ENCODE measurements at places on chromosomes 7 and 10.

- peak; percentile 79 for DNase-seq
These were observed 92.4 kb upstream of the JCAD start for GRCh38 chr10:30151581-30152389.

DNA sequence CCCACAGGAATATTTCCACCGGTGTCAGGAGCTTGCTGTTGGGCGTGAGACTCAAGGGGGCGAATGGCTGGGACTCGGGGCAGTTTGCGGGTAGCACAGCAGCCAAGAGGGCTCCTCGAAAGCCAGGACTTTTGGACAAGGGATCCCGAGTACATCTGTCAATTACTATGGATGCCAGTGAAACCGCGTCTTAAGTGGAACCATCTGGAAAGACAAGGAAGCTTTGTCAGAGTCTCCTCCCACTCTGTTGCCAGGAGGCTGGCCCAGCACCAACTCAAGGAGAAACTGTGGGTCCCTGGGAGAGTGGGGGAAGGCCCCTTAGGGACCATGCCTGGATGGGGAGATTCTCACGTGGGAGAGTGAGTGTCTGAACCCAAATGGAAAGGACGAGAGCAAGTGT, 57.1 kb downstream of the C10orf143 start:
- peak; percentile 51 for DNase-seq

GRCh38 chr7:55593172-55593514, 20.8 kb upstream of the VOPP1 start:
- DNase-seq = no peak

DNA sequence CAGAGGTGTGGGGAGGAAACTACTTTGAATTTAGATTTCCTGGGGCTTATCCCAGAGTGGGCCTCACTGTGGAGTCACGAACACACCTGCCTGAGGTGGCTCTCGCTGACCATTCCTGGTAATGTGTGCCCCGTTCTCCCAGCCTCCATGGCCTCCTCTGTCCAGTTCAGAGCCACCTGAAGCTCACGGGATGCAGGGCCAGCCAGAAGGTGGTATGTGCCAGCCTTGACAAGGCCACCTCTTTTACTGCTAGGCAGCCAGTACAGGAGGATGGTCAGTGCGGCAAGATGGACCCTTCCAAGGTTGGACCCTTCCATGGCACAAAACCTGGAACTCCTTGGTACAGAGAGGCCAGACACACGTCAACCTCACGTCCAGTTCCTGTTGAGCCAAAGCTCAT, 210.3 kb downstream of the DNAJB6 start:
- DNase-seq = no peak

DNA sequence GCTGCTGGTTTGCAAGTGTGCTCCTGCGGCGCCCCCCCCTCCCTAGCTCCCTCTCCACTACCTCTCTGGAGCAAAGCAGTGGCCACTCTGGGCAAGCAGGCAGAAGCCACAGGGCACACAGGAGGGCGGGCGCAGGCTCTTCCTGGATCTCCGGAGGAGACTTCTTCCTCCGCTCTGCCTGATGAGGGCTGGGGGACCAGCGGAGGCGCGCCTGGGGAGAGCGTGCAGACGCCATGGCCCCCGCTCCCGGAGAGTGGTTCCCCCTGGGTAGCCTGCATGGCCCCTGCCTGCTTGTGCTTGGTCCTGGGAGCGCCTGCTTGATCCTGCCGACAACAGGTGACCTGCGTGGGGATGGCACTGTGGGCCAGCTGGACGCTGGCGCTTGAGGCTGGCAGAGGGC, 29.0 kb downstream of the ANKMY2 start:
- no peak for DNase-seq

DNA sequence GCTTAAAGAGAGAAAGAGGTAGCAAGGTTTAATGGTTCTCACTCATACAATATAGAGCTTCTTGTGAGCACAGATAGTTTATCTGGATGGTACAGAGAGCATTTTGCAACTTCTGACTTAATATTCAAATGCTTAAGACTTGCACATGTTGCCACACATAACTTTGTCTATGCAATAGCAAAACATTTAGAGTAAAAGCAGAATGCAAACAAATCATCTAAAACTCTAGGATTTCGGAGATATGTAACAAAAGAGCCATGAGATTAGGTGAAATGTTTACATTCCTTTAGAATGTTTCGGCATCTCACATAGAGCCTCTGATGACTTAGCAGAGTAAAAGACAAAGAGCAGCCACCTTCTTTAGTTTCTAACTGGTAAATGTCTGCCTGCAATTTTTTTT, 717.1 kb upstream of the LRRN3 start:
- no peak for DNase-seq

GRCh38 chr7:104653825-104654401, 325.5 kb downstream of the LHFPL3 start:
- DNase-seq = no peak

GRCh38 chr7:134660961-134661376, 14.3 kb downstream of the BPGM start:
- peak; percentile 92 for DNase-seq

GRCh38 chr10:96025566-96025965, 17.8 kb upstream of the CCNJ start:
- no peak for DNase-seq

GRCh38 chr7:139854803-139855497, 25.9 kb downstream of the TBXAS1 start:
- no peak for DNase-seq

GRCh38 chr10:133459454-133460207, 5.9 kb downstream of the SCART1 start:
- no peak for DNase-seq

- DNase-seq = no peak
These were observed 33.0 kb downstream of the RAMP3 start for GRCh38 chr7:45190406-45191165.

DNA sequence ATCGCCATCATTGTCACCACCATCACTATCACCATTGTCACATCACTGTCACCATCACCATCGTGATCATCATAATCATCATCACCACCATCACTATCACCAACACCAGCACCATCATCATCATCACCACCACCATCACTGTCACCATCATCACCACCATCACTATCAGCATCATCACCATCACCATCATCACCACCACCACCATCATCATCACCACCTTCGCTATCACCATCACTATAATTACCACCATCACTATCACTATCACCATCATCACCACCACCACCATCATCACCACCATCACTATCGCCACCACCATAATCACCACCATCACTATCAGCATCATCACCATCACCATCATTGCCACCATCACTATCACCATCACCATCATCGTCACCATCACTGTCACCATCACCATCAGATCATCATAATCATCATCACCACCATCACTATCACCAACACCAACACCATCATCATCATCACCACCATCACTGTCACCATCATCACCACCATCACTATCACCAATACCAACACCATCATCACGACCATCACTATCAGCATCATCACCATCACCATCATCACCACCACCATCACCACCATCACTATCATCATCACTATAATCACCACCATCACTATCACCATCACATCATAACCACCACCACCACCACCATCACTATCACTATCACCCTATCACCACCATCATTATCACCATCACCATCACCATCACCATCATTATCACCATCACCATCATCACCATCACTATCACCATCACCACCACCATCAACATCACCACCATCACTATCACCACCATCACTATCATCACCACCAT, 6.0 kb upstream of the GNA12 start:
- DNase-seq = no peak

- DNase-seq = no peak
These were observed 56.3 kb downstream of the VWA2 start for GRCh38 chr10:114295393-114295792.

DNA sequence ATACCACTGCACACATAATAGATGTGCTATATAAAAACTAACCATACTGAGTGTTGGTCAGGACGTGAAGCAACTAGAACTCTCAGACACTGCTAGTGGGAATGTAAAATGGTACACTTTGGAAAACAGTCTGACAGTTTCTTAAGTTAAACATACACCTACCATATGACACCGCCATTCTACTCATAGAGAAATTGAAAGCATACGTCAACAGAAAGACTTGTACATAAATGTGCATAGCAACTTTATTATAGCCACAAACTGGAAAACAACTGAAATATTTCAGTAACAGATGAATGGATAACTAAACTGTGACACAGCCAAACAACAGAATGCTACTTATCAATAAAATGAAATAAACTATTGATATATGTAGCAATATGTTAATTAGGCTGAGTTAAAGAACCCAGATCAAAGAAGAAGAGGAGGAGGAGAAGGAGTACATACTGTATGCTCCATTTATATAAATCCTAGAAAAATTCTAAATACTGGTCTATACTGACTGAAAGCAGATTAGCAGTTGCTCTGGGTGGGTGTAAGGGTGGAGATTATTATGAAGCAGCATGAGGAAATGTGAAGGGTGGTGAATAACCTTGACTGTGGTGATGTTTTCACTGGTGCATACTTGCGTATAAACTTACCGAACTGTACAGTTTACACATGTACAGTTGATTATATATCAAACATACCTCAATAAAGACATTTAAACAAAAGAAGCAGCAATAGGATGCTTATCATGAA, 48.6 kb downstream of the ARHGAP21 start:
- no peak for DNase-seq
